ENCODE measurements at places on chromosomes 12 and 14.

DNA sequence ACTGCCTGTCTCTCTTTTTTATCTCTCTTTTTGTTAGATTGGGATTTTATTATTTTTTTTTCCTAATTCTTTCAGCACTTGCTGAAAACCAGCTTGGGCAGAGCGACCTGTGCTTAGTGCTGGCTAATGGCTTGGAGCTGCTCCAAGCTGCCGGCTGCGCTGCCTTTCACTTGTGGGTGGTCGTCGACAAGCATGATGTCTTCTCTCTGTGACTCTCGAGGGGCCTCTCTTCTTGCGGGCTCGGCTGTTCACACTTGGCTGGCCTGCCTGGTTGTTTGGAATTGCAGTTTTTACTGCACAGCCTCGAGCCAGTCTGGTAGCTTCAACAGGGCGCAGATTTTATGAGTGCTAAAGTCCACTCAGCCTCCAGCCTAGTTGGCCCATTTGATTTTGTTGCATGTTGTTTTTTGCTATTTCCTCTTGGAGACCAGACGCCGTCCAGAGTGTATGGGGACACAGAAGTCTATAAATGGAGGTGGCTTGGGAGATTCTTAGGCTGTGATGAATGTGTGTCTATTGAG, 18.6 kb downstream of the TPCN1 start:
- no peak for DNase-seq

GRCh38 chr14:100532154-100532861, 54.9 kb downstream of the BEGAIN start:
- DNase-seq, result no peak

GRCh38 chr12:308511-308910, 45.9 kb upstream of the SLC6A13 start:
- DNase-seq, result no peak

DNA sequence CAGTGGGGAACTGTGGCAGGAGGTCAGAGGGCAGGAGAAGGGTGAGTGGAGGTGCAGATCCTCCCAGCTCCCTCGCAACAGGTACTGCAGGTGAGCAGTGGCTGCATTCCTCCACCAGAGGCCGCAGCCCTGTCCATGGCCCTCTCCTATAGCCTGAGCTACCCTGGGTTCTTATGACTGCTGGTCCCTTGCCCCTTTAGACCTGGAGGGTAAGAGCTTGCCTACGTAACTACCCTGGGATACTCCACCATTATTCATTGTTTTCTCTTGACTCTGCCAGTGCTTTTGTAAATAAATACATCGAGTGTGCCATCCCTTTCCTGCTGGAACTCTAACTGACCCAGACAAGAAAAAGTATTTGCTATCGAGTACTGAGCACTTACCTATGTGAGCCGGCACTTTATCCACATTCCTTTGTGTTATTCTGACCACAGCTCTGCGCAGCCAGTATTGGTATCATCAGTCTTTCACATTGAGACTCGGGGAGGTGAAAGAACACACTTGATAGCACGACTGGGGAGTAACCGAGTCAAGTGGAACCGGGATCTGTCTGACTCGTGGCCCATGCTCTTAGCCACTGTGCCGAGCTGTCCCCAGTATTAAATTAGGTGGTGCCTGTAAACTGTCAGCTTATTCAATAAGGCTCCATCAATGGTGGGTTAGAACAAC, 38.5 kb downstream of the LTBP2 start:
- DNase-seq, result no peak

DNA sequence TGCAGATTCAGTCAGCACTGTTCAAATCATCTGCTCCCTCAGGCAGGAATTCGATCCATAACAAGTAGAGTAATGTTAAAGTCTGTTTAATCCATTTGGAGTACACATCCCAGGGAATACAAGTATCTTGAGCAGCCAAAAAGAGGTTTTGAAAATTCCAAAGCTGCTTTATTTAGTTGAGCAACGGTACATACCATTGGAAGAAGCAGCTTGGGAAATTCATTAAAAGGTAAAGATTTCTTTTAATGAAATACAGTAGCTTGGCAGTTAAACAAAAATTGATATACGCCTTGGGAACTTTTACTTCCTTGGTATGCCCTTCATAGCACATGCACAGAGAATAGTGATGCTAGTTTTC, 153.8 kb downstream of the LRIG3 start:
- DNase-seq, result no peak

- no peak for DNase-seq
Measured at GRCh38 chr14:66281036-66281776, 205.0 kb upstream of the CCDC196 start.
